Right lung (tissue), 10 donors: ENCODE measurements at places on chromosomes 2 and 18.

DNA sequence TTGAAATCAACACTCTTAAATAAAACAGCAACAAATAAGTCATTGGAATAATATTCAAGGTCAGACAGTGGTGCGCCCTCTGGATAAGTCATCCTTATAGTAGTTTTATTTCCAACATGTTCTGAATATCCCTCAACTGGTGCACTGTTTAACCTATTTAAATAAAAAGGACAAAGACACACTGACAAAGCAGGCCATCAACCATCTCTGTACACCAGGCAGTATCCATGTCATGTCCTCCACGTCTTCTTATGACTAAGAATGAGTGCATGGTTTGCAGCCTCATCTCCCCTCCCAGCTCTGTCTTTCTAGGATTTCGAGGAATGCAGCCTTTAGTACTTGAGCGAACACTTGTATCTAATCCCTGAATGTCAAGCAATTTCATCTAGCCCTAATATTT, 42.4 kb downstream of the ST3GAL5 start:
- DNase-seq: no peak

DNA sequence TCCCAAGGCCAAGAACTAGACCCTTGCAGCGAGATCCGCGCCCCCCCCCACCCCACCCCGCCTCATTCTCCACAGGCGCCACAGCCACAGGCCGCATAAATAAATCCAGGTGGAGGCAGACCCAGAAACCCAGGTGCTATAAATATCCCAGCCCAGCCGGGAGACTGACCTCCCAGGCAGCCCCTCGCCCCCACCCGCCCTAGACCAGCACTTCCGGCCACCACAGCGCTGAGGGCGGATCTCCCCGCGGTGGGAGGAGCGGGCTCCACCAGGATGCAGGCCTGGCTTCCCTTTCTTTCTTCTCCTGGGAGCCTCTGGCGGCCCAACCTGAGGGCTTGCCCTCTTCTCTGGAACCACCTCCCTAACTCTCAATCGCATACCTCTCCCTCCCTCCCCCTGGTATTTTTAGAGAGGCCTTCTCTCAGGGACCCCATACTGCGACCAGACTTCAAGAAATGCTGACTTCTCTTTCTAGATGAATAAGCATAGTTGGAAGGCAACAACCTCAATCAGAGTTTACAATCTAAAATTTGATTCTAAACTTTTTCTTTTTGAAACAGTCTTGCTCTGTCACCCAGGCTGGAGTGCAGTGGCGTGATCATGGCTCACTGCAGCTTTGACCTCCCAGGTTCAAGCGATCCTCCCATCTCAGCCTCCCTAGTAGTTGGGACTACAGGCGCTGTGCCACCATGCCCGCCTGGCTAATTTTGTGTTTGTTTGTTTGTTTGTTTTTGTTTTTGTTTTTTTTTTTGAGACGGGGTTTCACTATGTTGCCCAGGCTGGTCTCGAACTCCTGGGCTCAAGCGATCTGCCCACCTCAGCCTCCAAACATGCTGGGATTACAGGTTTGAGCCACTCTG, 55.0 kb downstream of the PKDCC start:
- no peak for DNase-seq

GRCh38 chr2:101850450-101850849, 141.3 kb upstream of the IL1R2 start:
- DNase-seq: no peak

DNA sequence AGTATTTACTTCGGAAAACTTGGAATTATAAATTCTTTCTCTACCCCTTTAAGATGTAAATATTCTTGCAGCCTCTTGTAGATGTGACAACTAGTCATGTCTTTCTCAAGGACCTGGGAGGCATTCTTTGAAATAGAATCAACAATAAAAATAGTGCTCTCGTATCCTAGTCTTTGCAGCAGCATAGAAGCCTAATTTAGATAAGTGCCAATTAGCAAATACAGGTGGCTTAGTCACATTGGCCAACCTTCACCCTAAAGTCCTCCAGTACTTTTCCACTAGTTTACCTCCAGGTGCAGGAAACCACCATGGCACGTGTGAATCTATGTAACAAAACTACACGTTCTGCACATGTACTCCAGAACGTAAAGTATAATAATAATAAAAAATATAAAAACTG, 3.5 kb upstream of the ZSWIM2 start:
- no peak for DNase-seq

- no peak for DNase-seq
Measured at GRCh38 chr2:143719406-143719805, 590.2 kb downstream of the ARHGAP15 start.

GRCh38 chr2:23526114-23526513, 141.1 kb downstream of the KLHL29 start:
- no peak for DNase-seq
